ENCODE measurements at places on chromosomes 11 and 22.

DNA sequence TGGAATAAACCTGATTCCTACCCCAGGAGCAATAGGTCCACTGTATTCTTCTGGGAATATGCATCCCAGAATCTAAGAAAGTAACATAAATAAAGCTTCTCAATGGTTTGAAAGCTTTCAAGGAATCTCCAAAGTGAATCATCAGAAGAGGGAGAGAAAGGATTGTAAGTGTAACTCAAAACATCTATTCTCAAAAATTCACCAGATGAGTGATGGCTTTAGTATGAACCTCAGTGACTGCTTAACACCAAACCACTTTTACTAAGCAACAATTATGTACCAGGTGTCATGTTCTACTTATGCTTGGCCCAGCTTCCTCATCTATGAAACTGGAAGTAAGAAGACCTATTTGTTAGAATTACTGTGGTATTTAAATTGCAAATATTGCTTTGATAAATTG, 7.4 kb downstream of the RAB38 start:
- no peak for DNase-seq

DNA sequence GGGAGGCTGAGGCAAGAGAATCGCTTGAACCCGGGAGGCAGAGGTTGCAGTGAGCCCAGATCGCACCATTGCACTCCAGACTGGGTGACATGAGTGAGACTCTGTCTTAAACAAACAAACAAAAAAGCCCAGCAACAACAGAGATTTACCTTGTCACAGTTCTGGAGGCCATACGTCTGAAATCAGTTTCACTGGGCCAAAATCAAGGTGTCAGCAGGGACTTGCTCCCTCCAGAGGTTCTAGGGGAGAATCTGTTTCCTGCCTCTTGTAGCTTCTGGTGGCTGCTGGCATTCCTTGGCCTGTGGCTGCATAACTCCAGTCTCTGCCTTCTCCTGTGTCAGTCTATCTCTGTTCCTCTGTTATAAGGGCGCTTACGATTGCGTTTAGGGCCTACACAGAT, 1.5 kb downstream of the DDX10 start:
- no peak for DNase-seq

- no peak for DNase-seq
These were observed 31.9 kb upstream of the IGLL5 start for GRCh38 chr22:22855617-22856308.

DNA sequence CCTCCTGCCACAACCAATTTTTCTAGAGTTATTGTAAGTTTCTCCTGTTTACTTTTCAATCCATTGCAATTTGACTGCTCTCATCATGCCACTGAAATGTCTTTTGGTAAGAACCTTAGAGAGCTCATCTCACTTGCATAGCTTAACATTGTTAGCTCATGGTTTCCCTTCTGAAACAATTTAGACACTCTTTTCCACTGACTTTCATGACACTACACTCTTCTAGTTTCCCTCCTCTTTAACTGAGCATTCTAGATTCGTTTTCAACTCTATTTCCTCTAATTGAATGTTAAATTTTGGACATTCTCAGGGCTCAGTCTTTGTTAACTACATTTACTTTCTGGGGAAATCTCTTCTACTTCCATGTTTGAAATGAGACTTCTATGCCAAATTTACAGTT, 369.1 kb downstream of the JRKL start:
- DNase-seq: no peak

Data from T-helper 2 cell (primary cell).